CD4-positive, alpha-beta T cell treated with Interleukin-4 for 1 hour (primary cell): ENCODE measurements at places on chromosomes 13 and 19.

DNA sequence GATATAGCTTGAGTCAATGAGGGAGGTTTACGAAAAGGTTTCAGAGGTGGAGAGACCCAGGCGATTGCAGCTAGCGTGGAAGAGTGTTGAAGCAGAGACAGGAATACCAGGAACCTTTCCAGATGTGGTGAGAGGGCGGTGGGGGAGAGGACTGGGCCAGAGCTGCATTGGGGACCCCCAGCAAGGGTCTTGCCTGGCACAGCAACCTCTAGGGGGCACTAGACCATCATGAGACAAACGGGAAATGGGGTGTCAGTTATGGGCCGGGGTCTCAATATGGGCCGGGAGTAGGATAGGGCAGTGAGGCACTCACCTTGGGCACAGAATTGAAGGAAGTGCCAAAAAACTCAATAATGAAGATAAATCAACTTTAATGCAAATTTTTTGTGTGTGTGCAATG is 2.1 kb upstream of the LRP3 start:
- no peak for DNase-seq

DNA sequence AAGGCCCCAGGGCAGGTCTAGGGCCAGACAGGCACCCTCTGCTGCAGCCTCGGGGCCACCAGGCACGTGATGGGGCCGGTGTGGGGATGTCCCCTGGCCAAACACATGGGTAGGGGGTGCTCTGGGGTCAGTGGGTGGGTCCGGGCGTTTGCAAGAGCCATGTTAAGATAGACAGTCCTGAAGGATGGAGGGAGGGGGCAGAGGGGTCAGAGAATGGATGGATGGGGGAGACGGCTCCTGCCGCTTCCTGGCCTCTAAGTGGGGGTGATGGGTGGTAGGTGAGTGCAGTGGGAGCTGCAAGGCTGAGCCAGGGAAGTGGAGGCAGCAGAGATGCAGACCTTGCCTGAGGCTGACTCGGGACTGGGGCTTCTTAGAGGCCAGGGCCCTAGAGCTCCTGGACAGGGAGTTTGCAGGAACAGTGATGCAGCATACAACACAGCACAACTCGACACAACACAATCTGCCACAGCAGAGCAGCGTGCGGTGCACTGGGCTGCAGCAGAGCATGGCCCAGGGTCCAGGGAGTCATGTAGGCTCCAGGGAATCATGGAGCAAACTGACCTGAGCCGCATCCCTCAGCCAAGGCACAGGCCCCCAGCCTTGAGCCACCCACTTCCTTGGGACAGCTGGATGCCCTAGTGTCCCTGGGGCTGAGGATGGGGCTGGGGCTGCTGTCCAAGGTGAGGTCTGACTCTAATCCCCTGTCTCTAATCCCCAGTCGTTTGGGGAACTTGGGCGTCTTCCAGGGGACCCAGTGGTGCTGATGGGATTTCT is 97.5 kb downstream of the SCGB2B2 start:
- DNase-seq, result no peak

DNA sequence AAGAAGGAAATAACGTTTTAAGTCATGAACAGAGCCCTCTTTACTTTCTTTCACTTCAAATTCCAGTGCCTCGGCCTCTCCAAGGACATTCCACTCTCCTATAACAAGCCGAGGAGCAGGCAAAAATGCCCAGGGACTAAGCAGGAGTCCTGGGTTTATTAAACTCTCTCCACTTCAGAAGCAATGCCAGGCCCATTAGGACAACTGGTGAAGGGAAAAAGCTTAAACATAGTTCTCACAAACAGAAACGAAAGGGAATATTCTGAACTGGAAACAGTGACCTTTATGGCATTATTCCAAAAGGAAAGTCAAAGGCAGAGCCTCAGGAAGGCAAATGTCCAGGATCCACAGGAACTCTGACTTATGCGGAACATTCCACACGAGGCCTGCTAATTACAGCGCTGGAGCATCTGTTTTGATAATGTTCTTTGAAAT is 30.9 kb upstream of the MED4 start:
- DNase-seq, result no peak

- DNase-seq, result no peak
Observed at GRCh38 chr13:112322557-112322956, 53.6 kb upstream of the SPACA7 start.

- no peak for DNase-seq
Observed at GRCh38 chr19:43739439-43740235, 15.1 kb downstream of the SMG9 start.

GRCh38 chr13:86841264-86841663 is 829.9 kb upstream of the SLITRK5 start:
- no peak for DNase-seq
